ENCODE measurements at places on chromosomes 4 and X.

DNA sequence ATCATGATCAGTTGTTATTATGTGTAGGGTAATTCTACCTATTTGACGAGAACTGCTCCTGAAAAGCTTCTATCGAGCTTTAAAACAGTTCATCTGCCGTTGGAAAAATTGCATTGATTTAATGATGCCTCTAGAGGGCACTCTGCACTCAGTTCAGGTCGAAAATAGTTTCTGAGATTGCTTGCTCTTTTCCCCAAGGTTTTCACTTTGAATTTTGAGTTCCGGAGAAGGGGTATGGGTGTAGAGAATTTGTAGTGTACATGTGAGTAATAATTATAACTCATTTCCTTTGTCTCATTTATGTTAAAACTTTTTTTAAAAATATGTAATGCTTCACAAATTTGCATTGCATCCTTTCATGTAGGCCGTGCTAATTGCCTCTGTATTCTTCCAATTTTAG is 28.4 kb upstream of the TNIP3 start:
- DNase-seq, result peak; percentile 54

DNA sequence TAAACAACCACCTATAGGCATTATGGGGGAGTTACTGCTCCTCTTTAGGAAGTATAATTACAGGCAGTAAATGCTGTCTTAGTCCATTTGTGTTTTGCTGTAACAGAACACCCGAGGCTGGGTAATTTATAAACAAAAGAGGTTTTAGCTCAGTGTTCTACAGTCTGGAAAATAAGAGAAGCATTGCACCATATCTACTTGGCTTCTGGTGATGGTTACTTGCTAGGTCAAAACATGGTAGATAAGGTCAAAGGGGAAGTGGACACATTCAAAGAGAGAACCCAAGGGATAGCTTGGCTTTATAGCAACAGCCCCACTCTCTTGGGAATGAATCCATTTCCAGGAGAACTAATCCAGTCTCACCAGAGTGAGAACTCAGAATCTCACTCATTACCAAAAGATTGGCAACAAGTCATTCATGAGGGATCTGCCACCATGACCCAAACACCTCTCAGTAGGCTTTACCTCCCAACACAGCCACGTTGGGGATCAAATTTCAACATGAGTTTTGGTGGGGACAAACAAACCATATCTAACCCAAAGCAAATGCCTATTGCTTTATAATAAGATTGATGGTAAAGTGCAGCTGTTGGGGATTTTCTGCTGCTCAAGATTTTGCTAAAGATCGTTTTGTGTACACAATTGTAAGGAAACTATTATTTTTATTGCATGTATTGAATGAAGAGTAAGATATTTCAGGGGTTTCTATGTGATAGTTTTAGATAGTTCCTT is 32.6 kb downstream of the STAG2 start:
- no peak for DNase-seq

- no peak for DNase-seq
Measured at GRCh38 chrX:136766785-136767103, 14.0 kb downstream of the ARHGEF6 start.

DNA sequence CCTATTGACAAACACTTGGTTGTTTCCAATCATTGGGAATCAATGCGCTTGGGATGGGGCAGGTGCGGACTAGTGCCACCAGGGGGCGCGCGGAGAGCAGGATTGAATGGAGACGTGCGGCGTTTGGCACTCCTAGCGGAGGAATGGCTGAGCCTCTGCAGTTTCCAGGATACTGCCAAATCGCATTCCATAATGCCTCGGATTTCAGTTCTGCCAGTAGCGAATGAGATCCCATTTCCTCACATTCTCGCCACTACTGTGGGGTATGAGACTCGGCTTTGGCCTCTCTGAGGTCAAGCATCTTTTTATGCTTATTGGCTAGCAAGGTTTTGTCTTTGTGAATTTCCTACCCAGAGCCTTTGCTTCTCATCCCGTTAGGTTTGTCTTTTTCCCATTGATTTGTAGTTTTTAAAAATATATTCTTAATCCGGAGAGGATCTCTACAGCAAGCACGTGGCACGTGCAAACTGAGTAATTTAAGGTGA is 28.7 kb downstream of the CLDN34 start:
- DNase-seq, result peak; percentile 73

GRCh38 chr4:160136021-160136420 is 1033.1 kb downstream of the RAPGEF2 start:
- no peak for DNase-seq

DNA sequence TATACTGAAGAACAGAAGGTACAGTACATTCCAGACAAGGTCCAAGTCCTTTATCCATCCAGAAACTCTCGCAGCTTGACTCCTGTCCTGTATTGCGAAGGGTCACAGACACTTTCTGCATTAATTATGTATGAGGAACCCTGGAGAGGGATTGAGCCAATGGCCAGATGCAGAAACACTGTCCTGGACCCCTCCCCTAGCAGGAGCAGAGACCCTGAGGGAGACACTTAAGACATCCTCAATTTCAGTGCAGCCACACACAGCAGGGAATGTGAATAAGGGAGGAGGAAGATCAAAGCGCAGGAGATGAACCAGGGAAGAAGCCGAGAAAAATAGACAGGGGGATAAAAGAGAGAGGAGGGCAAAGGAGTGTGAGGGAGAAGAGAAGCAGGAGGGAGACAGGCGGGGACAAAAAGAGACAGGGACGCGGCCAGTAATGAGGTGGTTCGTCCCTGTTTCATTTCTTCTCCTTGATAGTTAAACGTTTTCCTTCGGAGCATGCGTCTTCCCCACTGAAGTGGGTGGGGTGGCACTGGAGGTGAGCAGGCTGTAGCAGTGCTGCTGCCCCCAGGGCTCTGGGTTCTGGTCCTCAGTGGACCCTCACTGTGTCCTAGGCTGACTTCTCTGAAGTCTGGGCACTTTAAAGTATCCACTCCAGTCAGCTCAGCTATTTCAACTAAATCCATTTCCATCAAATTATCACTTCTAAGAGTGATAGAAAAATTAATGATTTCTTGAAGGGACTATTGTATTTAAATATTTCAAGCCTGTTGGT is 356.4 kb upstream of the NOCT start:
- no peak for DNase-seq

DNA sequence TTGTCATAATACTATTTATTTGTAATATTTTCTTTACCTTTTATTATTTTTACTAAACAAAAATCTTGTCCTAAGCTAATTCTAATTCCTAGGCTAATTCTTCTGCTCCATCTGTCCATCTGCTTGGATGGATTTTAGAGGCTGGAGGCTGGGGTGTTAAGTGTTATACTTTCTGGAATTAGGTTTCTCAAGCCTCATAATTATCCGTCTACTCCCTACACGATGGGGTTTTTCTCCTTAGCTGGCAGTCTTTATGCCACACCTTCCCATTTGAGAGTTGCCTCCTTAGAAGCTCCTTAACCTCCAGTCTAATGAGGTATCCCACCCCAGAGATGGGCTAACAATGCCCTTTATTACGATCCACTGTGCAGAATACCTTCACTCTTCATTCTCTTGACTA is 37.6 kb upstream of the LGI2 start:
- no peak for DNase-seq

- DNase-seq, result no peak
Measured at GRCh38 chrX:2483398-2484060, 17.2 kb downstream of the DHRSX start.

GRCh38 chr4:43607827-43608461 is 715.4 kb downstream of the GRXCR1 start:
- no peak for DNase-seq

DNA sequence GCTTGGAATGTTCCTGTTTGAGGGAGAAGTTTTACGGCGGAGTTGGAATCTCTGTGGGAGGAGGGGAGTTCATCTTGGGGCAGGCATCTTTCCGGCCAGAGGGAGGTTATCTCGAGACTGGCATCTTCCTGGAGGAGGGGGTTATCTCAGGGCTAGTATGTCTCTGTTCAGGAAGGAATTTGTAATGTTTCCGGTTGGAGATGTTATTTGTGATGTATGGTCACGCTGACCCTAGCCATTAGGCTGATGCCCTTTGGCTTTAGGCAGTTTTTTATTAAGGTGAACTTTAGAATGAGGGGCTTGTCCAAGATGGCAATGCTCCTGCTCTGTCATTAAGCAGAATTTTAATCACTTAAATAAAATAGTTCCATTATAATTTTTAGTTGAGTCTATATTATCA is 449.7 kb downstream of the PCDH10 start:
- no peak for DNase-seq

- DNase-seq, result no peak
Measured at GRCh38 chr4:172945611-172946010, 223.0 kb upstream of the GALNT7 start.

DNA sequence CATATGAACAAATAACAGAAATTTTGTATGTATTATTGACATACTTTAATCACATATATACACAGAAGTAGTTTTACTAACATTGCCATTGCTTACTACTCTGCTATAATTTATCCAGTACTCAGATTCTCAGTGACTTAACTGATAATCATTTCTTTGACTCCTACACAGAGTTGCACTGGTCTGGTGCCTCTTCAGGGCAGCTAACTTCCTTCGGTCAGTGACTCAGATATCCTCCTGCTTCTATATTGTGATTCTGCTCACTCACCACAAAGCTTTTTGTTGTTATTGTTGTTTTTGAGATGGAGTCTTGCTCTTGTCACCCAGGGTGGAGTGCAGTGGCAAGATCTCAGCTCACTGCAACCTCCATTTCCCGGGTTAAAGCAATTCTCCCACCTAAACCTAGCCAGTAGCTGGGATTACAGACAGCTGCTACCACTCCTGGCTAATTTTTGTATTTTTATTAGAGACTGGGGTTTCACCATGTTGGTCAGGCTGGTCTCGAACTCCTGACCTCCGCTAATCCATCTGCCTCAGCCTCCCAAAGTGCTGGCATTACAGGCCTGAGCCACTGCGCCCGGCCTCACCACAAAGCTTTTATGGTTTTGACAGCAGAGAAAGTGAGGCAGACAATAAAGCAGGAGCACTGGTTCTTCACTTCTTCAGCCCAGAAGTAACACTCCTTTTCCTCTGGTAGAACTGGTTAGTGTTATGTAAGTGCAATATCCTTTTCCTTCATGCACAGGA is 499.3 kb downstream of the EPHA5 start:
- no peak for DNase-seq

DNA sequence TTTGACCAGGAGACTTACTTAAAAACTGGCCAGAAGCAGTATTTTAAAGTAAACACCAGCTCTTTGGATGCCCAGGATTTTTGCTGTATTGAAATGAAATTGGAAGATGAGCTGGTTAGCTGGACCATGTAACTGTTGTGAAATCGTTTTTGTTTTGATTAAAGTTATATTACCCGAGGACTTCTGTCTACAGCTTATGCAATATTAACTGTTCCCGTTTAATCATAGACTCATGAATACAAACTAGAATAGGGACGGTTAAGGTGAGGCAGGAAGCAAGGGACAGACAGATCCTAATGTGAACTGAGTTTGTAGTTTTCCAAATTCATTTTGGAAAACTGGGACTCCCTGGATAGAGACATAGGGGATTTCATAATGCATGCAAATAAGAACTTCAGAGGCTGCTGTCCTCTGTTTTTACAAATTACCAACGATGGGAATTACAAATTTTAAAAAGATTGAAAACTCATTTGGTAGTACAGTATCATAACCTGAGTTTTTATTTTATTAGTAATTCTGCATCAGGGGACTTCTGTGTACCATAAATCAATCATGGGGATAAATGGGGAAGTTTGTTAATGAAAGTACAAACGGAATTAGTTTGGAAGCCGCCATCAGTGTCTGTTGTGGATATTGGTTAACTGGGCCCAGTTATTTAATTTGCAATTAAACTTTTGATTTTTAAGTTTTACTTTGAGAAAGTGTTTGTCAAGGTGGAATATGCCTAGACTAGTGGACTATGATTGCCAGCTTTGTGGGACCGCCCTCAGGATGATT is 304.4 kb downstream of the AFF2 start:
- no peak for DNase-seq

DNA sequence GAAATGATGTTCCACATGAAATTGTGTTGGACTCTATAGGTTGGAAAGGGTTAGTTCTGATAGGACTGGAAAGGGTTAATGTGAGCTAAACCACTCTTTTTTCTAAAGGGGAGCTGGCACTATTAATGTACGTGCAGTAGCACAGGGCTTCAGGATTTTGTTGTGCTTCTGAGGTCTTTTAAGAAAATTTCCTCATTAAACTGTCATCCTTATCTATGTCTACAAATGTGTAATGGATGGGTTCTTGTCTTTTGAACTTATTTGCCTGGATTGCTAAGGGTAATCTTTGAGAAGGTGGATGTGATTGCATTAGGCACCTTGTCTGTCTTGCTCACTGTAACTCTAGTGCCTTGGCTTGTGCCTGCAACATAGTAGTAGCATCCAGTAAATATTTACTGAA is 106.0 kb upstream of the SLC4A4 start:
- no peak for DNase-seq

GRCh38 chr4:8689741-8690140 is 97.2 kb downstream of the CPZ start:
- no peak for DNase-seq

DNA sequence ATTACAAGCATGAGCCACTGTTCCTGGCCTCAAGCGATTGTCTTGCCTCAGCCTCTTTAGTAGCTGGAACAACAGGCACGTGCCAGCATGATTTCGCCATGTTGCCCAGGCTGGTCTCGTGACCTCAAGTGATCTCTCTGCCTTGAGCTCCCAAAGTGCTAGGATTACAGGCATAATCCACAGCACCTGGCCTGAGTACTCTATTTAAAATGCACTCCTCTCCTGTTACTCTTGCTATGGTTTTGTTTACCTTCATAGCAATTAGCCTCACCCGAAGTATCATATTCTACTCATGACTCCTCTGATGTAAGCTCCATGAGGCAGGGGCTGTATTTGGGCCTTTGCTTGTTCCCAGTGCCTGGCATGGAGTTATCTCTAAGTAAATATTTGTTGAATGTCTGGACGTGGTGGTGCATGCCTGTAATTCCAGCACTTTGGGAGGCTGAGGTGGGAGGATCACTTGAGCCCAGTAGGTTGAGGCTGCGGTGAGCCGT is 92.5 kb upstream of the SLC34A2 start:
- DNase-seq, result no peak

DNA sequence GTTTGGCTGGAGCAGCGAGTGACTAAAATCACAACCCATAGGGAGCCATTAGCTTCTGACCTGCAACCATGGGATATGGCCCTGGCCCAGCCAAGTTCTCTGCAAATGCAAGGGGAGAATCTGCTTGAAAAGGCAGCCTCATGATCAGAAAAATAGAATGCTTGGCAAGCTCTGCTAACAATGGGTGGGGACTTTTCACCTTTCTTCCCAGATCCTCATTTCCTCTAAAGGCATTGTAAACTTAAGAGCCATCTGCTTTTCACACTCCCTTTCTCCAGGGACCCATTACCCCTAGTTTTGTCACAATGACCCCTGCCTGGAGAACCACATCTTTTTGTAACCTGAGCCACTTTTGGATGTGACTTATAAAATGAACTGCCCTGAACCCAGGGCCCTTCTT is 104.3 kb downstream of the PARM1 start:
- no peak for DNase-seq

DNA sequence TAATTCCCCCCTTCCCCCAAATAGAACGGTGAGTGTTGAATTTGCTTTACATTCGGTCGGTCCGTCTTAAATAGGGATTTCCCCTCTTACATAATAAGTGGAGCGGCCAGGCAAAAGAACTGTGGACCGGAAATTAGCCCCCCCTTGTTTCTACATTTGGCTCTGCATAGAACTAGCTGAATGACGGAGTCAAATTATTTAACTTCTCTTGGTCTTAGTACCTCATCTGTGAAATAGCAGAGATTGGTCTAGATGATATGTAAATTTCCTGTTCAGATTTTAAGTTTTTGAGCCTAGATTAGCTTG is 1.3 kb downstream of the SPATA18 start:
- no peak for DNase-seq

GRCh38 chrX:107571296-107571998 is 56.9 kb upstream of the PRPS1 start:
- DNase-seq, result peak; percentile 11

All from SK-MEL-5 (cell line).